Thoracic aorta (tissue), 2 donors: ENCODE measurements at places on chromosomes 2 and 18.

DNA sequence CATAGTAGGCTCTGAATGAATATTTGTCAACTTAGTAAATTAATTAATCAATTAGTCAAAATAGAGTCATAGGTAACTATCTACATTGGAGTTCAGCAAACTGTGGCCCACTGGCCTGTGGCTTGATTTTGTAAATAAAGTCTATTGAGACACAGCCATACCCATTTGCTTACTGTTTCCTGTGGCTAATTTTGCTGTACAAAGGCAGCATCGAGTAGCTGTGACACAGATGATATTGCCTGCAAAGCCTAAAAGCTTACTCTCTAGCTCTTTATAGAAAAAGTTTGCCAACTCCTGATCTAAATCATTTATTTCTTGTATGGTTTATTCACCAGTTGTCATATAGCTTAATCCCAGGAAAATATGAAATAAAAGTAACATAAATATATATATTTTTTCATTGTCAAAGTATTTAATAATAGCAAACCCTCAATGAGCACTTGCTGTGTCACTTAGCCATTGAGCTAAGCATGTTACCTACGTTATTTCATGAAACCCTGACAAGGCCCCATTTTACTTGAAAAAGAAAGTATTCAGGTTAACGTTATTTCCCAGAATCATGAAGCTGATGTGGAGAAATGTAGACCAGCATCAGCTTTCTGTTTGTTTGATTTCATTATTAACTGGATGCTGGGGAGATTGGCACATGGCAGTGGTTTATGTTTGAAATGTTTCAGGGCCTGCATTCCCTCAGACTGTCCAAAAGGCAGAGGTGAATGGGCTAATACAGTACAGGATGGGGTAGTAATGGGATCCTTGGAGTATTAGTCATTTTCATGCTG is 69.6 kb downstream of the ICOS start:
- DNase-seq = no peak

DNA sequence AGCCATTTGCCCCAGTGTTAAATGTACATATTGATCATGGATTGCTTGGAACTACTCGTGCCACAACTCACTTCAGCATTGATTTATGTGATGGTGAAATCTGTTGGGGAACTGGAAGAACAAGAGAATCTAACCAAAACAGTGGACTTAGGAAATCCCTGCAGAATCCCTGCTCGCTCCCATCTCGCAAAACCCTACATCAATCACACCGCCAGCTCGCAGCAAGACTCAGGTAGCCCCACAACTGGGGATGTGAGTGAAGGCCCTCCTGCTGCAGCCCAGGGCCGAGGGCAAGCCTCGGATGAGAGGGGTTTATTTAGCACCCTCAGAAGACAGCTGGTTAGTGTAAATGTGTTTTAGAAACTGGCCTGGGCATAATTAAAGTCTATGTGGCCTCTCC is 171.6 kb downstream of the ANAPC1 start:
- DNase-seq = no peak

- no peak for DNase-seq
Observed at GRCh38 chr18:45004546-45005080, 323.9 kb downstream of the SETBP1 start.

GRCh38 chr18:28820353-28820752 is 643.4 kb upstream of the CDH2 start:
- no peak for DNase-seq

GRCh38 chr2:9332853-9333245 is 90.5 kb downstream of the ITGB1BP1 start:
- no peak for DNase-seq

GRCh38 chr2:230068651-230069055 is at the start of gene SLC16A14:
Gene SLC16A14, minus strand, starts transcription at chr2:230068924. Its CDS starts 9,572 bp downstream, at chr2:230059352.
- DNase-seq = no peak

DNA sequence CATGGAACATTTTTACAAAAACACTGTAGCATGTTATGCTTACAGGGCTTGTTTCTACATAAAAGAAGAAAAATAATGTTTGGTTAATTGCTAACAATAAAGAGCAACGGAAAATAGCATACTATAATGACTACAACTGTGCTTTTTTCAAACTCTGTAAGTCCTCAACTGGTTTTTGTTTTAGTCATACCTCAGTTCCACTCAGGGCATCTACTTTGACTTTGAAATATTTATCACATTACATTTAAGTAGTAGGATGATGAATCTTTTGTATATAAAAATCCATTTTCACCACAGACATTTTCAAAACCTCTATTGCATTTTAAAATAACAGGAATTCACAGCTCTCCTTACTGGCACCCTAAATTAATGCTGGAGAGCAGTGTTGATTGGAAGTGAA is 8.3 kb downstream of the SATB2 start:
- no peak for DNase-seq

- no peak for DNase-seq
Observed at GRCh38 chr2:161070693-161071479, 89.3 kb upstream of the TANK start.
